Progenitor cell of endocrine pancreas (in vitro differentiated cells): ENCODE measurements at places on chromosomes 2 and 18.

- no peak for DNase-seq
These were observed 344.6 kb upstream of the ACVR2A start for GRCh38 chr2:147500229-147500628.

GRCh38 chr2:109209941-109210340 lies 80.9 kb downstream of the SH3RF3 start:
- no peak for DNase-seq

- no peak for DNase-seq
These were observed 20.2 kb upstream of the ADAM23 start for GRCh38 chr2:206423147-206423546.

DNA sequence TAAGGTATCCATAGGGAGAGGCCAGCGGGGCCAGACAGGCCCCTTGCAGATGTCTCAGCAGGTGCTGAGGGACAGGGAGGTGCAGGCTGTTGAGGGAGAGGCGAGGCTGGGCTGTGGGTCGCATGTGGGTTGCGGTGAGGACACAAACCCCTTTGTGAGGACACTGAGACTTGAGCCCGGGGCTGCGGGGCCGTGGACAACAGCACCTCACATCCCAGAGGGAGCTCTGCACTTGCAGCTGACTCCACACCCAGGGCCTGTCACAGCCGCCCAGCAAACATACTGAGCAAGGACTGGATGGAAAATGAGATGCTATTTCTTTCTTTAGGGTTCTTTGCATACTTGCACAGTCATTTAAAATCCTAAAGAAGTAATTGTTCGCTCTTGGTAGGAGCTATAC lies 95.3 kb upstream of the NFATC1 start:
- no peak for DNase-seq

DNA sequence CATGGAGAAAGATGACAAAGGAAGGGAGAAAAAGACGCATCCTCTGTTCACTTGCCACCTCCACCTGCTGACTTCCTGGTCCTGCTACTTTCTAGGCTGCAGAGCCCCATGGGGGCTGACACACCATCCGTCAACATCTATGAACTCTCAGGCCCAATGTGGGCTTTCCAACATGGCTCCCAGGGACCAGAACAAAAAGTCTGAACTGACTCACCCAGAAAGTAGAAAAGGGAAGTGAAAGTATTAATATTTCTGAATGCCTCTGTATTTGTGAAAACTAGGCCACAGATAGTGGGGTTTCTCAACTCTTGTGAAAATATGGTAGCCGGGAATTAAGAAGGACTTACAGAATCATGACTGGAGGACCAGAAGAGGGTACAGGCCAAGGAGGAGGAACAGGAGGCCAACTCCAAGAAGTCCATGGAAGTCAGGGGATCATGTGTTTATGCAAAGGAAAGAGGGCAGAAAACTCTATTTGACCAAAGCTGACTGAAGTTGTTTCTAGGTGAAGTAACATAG lies 123.1 kb upstream of the CAB39 start:
- DNase-seq, result no peak
